Fibroblast of gingiva (primary cell): ENCODE measurements at places on chromosomes 5 and 9.

DNA sequence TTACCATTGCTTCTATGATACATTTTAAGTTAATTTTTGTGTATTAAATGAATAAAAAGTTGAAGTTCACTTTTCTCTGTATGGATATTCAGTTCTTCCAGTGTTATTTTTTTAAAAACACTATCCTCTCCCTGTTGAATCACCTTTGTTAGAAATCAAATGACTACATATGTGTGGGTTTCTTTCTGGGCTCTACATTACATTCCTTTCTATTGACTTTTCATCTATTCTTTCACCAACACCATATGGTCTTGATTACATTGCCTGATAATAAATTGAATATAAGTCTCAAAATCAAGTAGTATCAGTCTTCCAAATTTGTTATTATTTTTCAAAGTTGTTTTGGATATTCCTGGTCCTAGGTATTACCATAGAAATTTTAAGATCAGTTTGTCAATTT is 7.3 kb upstream of the RASEF start:
- peak; percentile 51 for DNase-seq

DNA sequence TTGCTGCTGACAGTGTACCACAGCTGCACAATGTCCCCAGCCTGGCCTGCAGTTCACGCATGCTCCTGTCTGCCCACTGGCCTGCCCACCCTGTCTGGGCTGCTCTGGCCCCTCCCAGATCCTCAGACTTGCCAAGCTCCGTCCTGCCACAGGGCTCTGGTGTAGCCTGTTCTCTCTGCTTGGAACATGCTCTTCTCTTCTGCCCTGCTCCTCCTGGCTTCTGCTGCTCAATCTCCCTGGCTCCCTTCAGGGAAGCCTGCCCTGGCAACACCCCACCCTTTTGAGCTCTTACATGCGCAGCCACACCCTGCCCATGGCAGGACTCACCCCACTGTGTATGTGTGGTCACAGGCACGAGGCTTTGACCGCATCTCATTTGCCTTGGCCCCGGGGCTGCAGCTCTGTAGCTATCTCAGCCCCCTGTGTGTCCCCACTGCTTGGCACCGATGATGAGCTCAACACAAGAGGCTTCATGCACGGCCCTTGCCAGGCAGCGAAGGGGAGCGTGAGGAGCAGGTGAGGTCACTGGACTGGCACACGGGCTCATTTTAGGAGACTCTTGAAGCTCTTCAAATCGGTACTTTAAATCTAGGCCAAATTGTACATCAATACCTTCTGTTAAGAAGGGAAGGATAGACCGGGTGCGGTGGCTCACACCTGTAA is 20.4 kb upstream of the BRD3 start:
- no peak for DNase-seq

DNA sequence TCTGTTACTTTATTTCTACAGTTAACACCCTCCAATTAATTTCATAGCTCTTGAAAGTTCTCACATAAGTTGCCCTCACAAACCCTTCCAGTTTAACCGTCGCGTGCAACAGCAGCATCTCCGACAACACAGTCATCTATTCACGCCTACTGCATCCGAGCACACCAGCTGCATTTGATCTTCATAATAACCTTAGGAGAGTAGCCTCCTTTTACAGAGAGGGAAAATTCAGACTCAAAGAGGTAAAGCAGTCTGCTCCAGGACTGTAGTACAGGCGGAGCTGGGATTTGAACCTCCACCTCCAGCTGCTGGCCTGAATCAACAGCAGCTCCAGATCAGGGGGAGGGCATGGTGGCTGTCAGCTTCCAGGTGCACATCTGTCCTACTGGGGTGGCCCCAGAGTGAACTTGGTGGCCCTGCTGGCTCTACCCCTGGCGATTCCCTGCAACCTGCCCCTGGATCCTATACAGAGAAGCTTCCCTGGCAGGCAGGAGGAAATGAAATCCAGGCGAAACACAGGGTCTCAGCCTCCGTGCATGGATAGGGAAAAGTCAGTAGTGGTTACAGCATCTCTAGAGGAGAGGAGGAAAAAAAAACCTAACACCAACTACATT is 71.6 kb upstream of the UNC5A start:
- DNase-seq, result no peak

DNA sequence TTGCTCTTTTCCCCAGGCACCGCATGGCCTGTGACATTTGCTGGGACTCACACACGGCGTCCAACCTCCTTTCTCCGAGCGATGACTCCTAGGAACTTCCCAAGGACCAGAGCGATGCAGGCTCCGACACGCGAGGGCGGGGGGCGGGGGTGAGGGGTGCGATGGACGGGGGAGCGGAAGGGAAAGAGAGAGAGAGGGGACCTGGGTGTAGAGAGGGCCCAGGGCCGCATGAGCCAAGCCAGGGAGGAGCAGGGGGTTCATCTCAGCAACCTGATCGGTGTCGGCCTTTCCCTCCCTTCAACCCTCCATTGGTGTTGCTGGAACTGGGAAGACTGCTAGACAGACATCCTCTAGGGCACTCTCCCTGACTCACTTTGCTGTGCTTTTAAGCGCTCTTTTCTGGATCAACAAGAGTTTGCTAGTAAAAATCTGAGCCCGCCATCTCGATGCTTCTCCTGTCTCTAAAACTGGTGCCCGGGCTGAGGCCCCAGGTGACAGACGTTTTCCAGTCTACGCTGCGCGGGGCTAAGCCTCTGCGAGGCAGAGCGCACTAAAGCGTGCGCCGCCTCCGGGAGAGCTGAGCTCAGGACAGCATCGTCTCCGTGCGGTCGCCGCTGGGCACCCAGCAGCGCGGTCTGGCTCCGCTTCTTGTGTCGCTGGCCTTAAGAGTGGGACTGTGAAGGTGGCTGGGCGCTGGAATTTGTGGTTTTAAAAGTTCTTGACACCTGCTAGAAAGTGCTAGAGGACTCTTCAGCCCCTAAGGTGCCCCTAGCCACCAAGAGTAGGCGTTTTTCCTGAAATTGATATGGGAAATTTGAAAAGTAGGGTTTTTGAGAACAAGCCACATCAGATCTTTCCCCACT is 1.0 kb upstream of the TSLP start:
- peak; percentile 19 for DNase-seq

DNA sequence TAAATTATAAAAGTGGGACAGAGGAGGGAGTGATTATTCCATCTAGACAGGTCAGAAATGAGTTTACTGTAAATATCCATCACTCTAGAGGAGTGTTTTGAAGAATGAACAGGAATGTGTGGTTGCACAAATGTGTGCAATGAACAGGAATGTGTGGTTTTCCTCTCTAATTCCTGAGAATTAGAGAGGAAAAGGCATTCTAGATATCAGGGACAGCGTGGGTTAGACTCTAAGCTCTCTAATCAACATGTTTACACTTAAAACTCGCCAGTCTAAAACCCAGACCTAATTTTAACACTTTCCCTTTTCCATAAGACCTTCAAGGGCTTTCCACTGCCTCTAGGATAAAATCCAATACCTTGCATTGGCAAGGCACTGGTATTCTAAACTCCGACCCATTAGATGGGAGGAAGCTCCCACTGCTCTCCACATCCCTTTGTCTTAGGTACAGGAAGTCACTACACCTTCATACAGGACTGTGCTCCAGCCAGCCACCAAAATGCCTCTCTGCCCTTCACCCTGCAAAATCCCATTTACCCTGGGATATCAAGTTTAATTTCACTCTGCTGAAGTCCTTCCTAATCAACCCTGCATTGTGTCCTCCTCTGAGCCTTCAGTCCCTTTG is 67.9 kb downstream of the NFIB start:
- DNase-seq, result peak; percentile 32
